ENCODE measurements at places on chromosomes 6 and 20.
A peak's percentile ranks its signal among the peaks of the same experiment; 100 is the strongest.

GRCh38 chr20:64055893-64056638, 6.6 kb upstream of the SOX18 start:
- DNase-seq, result no peak

- DNase-seq, result no peak
Observed at GRCh38 chr6:100924534-100925227, 43.6 kb upstream of the ASCC3 start.

DNA sequence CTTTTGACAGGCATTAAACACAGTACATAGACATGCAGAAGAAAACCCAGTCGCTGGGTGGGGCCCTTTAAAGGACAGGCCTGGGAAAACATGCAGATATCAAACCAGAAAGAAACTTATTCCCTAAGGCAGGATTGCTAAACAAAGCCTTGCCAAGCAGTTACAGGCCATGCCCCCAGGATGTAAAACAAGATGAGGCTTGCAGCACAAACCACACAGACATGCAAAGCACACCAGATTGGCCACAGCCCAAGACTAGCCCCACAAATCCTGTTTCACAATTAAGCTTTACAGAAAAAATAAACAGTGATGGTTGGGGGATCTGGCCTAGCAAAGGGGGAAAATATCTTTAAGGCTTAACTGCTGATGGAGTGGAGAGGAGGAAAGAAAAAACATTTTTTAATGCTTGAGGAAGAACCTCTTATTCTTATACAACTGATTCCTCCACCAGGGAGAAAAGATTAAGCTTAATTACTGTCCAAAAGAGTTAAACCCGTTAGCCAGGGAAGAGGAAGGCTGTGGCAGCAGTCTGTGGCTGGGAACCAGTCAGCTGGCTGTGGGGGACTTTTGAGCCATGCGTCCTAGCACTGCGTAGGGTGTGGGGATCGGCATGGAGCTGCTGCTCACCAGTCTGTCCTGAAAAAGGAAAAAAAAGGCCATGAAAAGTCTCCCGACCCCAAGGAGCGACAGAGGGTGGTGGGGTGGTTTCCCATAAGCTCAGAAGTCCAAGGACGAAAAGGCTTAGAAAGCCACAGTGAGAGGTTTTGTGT, 28.4 kb downstream of the COL19A1 start:
- DNase-seq, result peak; percentile 14

GRCh38 chr20:50520222-50520880, 10.2 kb downstream of the PTPN1 start:
- DNase-seq, result no peak

DNA sequence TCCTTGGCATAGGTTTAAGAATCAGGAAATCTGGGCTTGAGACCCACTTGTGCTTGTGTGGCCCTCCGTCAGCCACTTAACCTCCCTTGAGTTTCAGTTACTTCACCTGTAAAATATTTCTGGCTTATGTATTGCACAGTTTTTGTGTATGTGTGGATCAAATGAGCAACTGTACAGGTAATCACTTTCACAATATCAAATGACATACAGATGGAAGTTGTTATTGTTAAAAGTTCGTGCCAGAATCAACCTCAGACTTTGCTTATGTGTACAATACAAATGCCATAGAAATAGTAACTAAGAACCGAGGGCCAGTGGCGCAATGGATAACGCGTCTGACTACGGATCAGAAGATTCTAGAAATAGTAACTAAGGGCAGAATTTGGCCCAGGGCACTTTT, 65.6 kb upstream of the KIF13A start:
- no peak for DNase-seq

DNA sequence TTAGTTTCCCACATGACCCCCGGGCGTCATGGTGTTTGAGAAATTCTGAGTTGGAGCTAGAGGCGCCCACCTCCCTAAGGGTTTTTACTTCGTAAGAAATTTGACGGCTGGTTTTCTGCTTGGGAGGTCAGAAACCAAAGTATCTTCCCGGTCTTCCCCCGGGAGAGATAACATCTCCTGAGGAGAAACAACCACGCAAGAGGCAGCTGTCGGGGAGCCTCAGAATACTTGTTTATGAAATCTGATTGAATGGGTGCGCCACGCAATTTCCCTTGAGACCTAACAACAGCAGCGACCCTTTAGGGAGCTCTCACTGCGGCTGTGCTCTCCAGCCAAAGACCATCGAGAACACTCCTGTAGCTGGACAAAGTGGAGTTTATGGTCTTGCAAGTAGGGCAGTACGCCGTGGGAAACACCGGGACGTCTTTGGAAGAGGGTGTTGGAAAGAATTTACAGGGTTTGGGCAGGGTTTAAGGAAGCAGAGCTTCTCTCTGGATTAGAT, 608 bp upstream of the EIF2S2 start:
- peak; percentile 69 for DNase-seq

- DNase-seq, result no peak
Observed at GRCh38 chr6:167137881-167138280, 15.0 kb downstream of the CCR6 start.

DNA sequence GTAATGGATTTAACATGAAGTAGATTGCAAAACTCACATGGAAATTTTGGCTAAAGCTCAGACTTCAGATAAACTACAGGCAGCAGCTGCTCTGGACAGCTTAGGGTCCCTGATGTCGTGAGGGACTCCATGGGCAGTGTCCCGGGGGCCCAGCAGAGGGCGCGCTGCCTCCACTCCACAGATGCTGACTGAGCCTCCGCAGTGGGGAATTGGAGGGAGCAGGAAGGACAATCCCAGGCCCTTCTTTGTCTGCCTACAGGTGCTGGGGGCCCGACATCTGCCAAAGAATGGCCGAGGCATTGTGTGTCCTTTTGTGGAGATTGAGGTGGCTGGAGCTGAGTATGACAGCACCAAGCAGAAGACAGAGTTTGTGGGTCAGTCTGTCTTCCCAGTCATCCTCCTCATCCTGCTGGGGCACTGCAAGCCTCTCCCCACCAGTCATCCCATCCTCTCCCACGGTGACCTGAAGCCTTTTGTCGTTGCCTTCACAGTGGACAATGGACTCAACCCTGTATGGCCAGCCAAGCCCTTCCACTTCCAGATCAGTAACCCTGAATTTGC, 35.9 kb downstream of the PLCG1 start:
- peak; percentile 29 for DNase-seq

GRCh38 chr6:57262488-57262887, 40.4 kb upstream of the RAB23 start:
- DNase-seq, result no peak

DNA sequence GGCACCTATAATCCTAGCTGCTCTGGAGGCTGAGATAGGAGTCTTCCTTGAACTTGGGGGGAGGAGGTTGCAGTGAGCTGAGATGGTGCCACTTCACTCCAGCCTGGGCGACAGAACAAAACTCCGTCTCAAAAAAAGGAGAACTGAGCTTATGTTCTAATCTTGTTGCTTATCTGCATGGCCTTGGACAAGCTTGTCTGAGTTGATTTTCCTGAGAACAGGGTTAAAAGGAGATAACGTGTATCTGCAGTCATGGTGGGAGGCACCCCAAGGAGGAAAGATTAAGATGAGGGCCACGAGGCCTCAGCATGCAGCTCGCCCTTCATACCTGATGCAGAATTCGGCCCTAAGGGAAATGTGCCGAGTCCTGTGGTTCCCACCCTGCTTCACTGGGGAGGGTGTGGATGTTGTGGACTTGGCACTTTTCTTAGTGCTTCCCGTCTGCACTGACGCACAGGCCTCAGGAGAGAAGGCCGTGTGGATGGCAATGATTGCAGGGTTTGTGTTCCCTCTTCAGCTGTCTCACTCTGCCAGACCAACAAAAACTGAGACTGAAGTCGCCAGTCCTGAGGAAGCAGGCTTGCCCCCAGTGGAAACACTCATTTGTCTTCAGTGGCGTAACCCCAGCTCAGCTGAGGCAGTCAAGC, 56.3 kb downstream of the EZR start:
- DNase-seq, result no peak

DNA sequence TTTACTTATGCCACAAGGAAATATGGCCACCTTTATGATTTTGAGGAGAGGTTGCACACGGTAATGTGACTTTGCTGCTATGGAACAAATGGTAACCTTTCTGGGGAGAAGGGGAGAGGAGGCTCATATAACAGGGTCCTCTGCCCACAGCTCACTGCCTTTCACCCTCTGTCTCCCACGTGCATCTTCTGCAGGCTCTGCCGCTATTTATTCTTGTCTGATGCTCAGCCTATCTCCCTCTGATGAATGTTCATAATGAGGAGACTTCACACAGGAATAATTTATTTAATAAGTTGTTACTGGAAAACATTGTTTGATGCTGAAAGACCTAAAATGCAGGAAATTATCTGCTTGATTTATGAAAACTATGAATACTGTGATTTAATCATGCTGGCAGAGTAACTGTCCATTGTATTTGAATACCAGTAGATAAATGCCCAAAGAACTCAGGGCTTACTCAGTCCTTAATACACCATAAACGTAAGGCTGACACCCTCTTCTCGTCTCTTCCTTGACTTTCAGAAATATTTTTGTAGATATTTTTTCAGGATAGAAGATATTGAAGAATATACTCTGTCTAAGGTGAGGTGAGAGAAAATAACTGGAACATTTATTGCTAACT, 721.1 kb downstream of the QKI start:
- DNase-seq, result no peak
